ENCODE measurements at places on chromosomes 2 and 18. TPM values are rescaled to one million over a fixed set of nuclear protein-coding genes. Genes with fewer than 3 reads are reported as not detected.

CNNM3 gene
- total RNA-seq: 20.0 TPM

GRCh38 chr2:241951920-241952319 lies 82.4 kb downstream of the RTP5 start:
- H3K27me3 ChIP-seq: peaks cover 6% of the 10 kb centered on the region
- no peak overlapping the region for H3K4me3 ChIP-seq
- peaks cover 3% of the 10 kb centered on the region for H3K4me1 ChIP-seq
- no peak overlapping the region for H3K27ac ChIP-seq

GRCh38 chr2:19688059-19688458 lies 213.7 kb downstream of the TTC32 start:
- DNase-seq: no peak
- no peak overlapping the region for H3K27ac ChIP-seq
- H3K4me3 ChIP-seq: no peak overlapping the region
- H3K36me3 ChIP-seq: no peaks in the 10 kb centered on the region
- no peaks in the 10 kb centered on the region for H3K27me3 ChIP-seq
- H3K4me1 ChIP-seq: no peaks in the 10 kb centered on the region

DNA sequence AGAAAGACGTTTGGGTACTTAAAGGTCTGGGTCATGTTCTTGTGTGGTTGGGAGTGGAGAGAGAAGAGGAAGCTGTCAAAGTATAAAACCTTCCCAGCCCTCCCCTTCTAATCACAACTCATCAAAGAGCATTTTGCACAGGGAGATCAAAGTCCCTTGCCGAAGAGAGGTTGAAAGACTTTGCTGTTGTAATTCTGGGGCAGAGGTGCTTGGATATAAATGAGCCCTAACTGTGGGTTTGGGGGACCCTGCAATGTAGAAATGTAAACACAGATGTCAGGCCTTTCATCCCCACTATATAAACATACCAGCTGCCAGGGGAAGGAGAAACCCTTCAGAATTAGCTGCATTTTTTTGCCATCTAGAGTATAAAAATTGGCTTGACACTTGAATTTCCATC lies 182.1 kb downstream of the ETAA1 start:
- no peak for DNase-seq
- H3K27me3 ChIP-seq: no peaks in the 10 kb centered on the region
- H3K4me3 ChIP-seq: no peak overlapping the region
- no peaks in the 10 kb centered on the region for H3K4me1 ChIP-seq

GRCh38 chr2:235449568-235449967 lies 44.3 kb upstream of the AGAP1 start:
- DNase-seq: no peak
- no peak overlapping the region for H3K4me3 ChIP-seq
- H3K4me1 ChIP-seq: no peaks in the 10 kb centered on the region
- no peaks in the 10 kb centered on the region for H3K36me3 ChIP-seq

- no peak overlapping the region for H3K27ac ChIP-seq
- H3K4me1 ChIP-seq: peaks cover 3% of the 10 kb centered on the region
- no peaks in the 10 kb centered on the region for H3K36me3 ChIP-seq
- no peaks in the 10 kb centered on the region for H3K27me3 ChIP-seq
- no peak overlapping the region for H3K4me3 ChIP-seq
- no peak for DNase-seq
Observed at GRCh38 chr2:19127616-19128015, 230.8 kb downstream of the OSR1 start.

GRCh38 chr18:41660654-41661053 lies 294.4 kb upstream of the PIK3C3 start:
- no peaks in the 10 kb centered on the region for H3K4me1 ChIP-seq
- H3K4me3 ChIP-seq: no peak overlapping the region
- H3K27ac ChIP-seq: no peak overlapping the region
- no peaks in the 10 kb centered on the region for H3K36me3 ChIP-seq
- no peak for DNase-seq

DNA sequence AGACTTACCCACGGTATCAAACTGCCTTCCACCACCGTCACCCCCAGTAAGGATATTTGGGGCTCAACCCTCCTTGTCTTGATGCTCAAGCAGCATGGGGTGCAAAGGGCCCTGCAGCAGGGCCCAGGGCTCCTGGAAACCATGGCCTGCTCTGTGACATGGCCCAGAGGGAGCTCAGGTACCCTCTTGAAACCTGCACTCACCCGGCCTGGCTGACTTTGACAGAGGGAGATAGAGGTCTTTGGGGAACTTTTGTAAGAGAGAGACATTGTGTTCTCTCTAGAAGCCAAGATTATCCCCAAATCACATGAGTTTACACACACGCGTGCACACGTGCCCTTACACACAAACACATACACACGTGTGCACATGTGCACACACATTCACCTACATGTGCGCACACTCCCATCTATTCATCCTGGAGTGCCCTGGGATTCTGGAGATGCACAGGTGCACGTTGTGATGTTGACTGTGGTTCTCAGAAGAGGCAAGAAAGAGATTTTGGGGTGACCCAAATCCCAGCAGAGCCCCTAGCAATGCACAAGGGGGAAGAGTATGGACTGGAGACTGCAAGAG lies 19.6 kb upstream of the KCNK3 start:
- H3K36me3 ChIP-seq: no peaks in the 10 kb centered on the region

- no peak overlapping the region for H3K27ac ChIP-seq
- peaks cover 35% of the 10 kb centered on the region for H3K27me3 ChIP-seq
- no peak for DNase-seq
- no peaks in the 10 kb centered on the region for H3K36me3 ChIP-seq
- no peaks in the 10 kb centered on the region for H3K4me1 ChIP-seq
Observed at GRCh38 chr2:95056461-95057459, 31.3 kb downstream of the MAL start.

- no peaks in the 10 kb centered on the region for H3K36me3 ChIP-seq
- no peak overlapping the region for H3K4me3 ChIP-seq
- no peaks in the 10 kb centered on the region for H3K4me1 ChIP-seq
- H3K27ac ChIP-seq: no peak overlapping the region
- H3K27me3 ChIP-seq: no peaks in the 10 kb centered on the region
- no peak for DNase-seq
Observed at GRCh38 chr2:143632751-143633374, 503.6 kb downstream of the ARHGAP15 start.

DNA sequence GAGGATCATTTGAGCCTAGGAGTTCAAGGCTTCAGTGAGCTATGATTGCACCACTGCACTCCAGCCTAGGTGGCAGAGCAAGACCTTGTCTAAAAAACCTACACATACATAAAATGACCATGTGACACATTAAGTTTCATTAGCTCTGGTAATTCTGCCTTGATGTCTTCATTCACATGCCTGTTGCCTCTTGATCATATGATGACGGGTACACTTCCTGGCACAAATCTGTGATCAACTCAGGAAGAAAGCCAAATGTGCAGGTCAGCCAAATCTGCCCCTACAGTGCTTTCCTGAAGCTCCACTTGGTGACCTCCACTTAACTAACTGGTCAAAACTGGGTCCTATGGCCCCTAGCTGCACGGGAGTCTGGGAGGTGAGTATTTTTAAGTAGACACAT lies 54.4 kb upstream of the B3GNT7 start:
- no peak for DNase-seq
- H3K36me3 ChIP-seq: no peaks in the 10 kb centered on the region
- H3K4me3 ChIP-seq: no peak overlapping the region
- H3K4me1 ChIP-seq: no peaks in the 10 kb centered on the region

DNA sequence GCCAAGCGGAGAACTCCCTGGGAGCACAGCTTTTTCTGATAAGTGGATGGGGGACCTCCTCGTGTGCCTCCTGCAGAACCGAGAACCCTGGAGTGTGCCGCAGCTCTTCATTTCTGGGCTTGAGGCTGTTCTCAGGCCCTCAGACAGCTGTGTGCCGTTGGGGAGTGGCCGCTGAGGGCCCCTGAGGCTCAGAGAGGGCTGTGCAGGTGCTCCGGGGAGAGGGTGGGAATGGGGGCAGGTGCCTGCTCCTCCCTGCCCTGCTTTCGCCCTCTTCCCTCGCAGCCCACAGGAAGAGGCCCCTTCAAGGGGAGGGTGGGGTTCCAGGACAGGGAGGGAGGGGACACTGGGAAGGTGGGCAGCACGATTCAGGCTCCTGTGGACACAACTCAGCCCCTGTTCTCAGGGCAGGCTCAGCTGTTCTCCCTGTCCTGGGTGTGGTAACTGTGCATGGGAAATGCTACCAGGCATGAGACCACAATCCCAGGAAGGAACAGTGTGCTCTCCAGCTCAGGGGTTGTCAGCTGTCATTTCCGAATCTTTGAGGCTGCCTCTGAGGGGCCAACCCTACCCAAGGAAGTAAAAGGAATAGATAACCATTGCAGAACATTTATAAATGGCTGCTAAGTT lies 11.3 kb downstream of the LCT start:
- H3K36me3 ChIP-seq: no peaks in the 10 kb centered on the region
- no peak for DNase-seq
- H3K4me1 ChIP-seq: no peaks in the 10 kb centered on the region

Measured in suprapubic skin (tissue), 4 donors.